ENCODE measurements at places on chromosomes 12 and 14.
A peak's percentile ranks its signal among the peaks of the same experiment; 100 is the strongest.

GRCh38 chr12:101001669-101002068, 207.1 kb downstream of the ANO4 start:
- DNase-seq: no peak

- DNase-seq: no peak
These were observed 26.6 kb downstream of the OR10G3 start for GRCh38 chr14:21553266-21553665.

- no peak for DNase-seq
These were observed 317.5 kb downstream of the PPFIA2 start for GRCh38 chr12:81441629-81442028.

DNA sequence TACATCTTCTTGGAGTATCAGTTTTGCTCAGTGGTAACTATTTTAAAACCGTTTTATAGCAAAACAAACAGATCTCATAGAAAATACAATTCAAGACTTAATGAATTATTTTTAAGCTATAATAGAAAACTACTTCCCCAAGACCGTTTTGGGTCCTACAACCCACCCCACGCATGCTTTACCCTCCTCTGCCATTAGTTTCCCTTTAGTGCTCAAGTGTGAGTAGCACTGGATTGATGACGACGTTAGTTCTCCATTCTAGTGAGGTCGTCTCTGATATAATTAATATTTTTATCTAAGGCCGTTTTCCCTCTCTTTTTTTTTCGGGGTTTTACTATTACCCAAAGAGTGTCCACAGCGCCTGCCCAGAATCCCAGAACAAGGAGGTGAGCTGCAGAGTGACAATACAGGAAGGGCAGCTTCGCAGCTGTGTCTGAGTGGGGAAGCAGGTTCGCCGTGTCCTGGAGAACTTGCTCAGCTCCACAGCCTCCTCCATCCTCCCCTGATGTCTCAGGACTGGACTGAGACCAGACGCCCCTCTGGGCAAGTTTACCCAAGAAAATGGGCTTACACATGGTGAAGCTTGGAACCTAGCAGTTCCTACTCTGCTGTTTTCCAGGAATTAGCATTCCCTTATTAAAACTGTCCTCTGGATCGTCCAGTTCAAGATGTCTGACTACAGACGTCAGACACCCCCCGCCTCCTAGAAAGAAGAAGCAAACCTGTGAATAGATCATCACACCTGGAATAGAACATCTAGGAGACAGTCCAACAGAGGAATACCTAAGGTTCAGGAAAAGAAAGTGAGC, 31.9 kb upstream of the MON2 start:
- no peak for DNase-seq

DNA sequence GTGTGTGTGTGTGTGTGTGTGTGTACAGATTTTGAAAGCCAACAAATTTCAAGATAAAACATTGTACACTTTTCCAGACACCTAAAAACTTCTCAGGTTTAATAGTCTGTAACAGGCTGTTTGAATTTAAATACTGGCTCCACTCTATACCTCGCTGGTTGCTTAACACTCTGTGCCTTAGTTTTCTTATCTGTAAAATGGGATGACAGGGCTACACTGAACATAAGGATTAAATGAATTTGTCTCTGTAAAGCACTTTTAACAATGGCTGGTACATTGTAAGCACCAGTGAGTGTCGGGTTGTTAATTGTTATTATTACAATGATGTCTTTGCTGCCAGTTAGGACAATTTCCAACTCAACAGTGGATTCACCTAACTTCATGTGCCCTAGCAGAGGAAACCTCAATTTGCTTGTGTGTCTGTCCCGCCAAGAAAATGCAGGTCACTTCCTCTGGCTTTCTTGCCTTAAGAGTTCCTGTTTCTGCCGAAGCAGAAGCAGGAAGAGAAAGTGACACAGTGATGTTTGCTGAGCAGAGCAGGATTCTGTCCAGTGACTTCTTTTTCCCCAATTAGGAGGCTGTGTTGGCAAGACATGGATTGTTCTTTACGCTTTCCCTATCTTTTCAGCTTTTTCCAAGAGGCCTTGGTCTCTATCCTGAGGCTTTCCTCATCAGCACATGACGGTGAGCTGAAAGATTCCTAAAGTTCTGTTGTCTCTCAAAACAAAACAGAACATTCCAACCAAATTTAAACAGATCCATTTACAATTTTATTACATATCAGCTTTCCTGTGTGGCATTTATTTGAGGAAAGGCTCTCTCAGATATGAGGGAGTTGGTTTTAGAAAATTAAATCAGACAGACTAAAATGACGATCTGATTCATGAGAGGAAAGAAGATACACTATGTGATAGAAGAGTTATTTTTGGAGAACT, 154.1 kb upstream of the ATP2B1 start:
- DNase-seq: peak; percentile 73

DNA sequence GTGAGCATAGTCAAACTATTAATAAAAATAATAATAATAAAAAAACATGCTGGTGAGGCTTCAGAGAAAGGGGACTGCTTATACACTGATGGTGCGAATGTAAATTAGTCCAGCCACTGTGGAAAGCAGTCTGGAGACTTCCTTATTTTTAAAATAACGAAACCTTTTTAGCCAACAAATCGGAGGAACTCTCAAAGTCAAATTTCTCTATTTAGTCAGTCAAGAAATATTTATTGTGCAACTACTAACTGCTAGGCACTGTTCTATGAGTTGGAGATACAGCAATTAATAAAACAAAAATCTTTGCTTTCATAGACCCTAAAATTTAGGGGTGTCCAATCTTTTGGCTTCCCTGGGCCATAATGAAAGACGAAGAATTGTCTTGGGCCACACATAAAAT, 10.8 kb downstream of the TAOK3 start:
- DNase-seq: no peak

- no peak for DNase-seq
These were observed 35.8 kb downstream of the KLRK1 start for GRCh38 chr12:10354071-10354470.

DNA sequence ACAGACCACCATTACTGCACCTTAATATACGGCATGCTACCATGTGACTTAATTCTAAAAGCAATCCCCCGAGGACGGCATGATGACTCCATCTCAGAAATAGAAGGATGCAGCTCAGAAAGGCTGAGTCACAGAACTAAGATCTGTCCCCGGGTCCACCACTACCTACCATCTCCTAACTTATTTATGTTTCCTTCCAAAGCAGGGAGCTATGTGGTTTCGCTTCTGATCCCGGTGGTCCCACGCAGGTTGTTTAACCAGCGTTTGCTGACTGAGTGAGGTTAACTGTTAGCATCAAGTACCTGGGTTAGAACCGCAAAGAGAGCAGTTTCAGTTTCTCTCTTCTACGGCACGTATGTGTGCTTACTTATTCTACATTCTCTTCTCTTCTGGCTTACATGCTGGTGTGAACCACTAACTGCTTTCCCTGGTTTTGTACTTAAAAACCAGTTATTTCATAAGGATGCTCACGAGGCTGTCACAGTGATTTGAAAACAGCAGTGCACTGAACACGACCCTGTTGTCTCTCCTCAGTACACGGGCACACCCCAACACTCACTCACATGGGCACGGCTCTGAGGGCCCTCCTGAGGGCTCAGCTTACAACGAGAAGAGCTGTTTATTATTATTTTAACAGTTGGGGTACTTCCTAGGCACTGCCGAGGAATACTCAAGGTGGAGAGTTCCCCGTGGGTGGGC, 66.7 kb downstream of the CCDC88C start:
- peak; percentile 86 for DNase-seq

GRCh38 chr12:18992336-18992735, 137.2 kb upstream of the PLEKHA5 start:
- DNase-seq: no peak

DNA sequence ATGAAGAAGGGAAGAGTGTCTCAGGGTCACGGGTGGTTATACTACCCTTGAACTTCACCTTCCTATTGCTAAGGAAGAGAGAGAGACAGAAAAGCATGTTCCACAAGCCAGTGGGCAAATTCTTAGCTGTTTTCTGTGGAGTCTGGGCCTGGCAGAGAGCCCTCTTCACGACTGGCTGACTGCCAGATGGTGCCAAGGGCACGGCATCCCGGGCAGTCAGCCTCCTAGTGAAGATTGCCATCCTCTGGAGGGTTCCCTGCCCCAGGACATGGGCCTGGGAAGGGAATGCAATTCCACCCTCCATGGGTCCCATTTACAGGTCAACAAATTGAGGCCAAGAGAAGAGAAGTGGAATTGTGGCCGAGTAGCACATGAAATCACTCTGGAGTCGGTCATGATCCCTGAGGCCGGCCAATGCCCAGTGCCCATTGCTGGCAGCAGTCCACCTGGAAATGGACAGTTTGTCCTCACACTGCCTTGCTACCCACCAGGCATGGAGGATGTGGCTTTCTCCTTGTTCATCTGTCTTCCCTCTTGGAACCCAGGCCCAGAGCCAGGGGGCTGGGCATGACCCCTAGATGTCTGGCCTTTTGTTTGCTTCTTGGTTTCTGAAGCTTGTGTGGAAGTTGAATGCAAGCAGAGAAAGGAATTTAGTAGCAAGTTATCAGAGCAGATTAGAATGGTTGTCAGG, 9.9 kb downstream of the TUNAR start:
- no peak for DNase-seq

GRCh38 chr12:129226851-129227250, 373.6 kb downstream of the GLT1D1 start:
- DNase-seq: no peak

DNA sequence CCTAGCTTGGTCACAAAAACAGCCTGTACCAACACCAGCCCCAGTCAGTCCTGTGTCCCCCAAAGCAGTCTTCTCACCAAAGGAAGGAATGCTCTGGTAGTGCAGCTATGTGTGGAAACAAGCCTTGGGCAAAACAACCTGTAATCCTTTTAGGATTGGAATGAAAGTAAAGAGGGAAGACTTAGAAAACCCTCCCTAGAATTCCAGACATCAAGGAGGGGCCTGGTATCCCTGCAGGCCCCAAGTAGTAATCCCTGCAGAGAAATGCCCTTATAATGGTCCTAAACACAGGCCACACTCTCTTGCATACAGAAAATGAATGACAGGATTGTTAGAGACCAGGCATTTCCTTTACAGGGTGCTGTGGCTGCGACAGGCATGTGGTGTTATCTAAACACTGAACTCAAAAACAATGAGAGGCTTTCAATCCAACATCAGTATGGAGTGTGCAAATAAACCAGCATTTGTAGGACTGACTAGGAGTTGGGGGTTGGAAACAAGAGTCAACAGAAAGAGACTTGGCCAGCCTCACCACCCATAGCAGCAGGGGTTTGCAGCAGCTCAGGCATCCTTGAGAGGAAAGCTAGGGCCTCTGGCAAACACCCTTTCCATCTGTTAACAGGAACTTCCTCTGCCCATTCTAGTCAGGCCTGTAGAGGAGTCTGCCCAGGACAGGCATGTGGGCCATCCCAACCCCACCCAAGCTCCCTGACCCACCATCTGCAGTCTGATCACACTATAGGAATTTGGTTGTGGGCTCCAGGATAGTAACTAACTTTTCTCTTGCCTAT, 59.1 kb downstream of the DCAF5 start:
- no peak for DNase-seq

DNA sequence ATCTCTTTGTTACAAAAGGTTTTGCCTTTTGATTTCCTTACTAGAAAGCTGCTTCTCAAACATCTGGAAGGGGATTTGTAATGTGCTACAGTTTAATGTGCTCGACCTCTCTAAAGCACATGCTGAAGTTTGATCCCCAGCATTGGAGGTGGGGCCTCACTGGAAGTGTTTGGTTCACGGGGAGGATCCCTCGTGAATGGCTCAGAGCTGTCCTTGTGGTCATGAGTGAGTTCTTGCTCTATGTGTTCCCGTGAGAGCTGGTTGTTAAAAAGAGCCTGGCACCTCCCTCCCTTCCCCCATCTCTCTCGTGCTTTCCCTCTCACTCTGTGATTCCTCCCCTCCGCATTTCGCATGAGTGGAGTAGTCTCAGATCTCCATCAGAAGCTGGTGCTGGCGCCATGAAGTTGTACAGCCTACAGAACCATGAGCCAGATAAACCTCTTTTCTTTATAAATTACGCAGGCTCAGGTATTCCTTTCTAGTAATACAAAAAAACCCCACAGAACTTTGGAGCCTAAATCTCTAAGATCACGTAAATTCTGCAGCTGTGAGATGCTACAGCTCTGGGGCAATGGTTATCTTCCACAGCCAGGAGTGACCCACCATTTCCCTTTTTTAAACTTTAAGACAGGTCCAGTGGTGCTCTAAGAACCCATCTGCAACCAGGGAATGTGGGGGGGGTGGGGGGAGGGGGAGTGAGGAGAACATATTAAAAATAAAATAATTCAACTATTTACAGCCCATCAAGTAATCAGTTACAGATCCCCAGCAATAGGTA, 214.4 kb downstream of the FOXN3 start:
- no peak for DNase-seq

DNA sequence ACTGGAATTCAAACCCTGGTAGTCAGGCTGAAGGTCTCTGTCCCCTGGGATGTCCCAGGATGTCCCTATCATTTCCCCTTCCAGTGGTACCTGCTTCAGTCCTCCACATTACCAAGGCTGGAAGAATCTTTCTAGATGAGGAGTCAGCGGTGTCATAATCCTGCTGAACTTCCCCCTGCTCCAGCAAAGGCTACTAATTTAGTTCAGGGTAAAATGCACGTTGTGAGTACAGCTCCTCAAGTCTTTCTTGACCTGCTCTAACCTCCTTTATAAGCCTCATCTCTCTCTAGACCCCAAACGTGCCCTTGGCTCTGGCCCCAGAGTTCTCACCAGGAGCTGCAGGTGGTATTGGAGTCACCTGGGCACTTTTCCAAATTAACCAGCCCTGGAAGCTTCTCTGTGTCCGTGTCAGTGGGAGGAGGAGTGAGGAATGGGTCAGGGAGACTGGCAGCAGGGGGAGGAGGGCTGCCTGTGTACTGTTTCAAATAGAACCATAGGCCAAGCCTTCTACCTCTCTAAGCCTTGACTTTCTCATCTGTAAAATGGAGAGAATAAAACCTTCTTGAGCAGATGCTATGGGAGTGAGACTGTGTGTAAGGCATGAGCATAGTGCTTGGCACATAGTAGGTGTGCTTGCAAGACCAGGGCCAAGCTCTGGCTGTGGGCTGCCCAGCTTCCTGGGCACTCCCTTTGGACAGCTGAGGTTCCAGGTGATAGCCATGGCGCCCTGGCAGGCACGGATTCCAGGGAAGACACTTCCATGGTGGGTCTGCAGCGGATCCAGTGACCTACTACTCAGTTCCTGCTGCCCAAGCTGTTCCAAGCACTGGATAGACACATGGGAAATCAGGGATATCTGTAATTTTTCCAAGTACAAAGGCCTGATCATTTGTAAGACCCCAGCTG, 24.5 kb downstream of the ASB2 start:
- no peak for DNase-seq

DNA sequence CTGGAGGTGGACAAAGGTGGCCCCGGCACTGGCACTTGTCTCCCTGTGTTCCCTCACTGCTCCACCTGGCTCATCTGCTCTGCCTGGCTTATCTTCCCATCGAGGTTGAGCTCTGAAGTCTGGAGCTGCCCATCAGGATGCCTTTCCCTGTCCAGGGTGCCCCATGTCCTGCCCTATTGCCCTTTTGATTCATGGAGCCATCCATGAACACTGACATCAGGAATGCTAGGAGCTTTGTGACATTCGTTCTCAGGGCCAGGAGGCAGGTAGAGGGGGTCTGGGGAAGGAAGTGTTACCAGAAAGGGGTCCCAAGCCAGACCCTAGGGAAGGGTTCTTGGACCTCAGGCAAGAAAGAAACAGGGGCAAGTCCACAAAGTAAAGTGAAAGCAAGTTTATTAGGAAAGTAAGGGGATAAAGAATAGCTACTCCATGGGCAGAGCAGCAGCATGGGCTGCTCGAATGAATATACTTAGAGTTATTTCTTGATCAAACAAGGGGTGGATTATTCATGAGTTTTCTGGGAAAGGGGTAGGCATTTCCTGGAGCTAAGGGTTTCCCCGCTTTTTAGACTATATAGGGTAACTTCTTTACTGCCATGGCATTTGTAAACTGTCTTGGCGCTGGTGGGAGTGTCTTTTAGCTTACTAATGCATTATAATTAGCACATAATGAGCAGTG, 51.6 kb downstream of the RIN3 start:
- no peak for DNase-seq
